ENCODE measurements at places on chromosomes 6 and 20.

GRCh38 chr20:38383147-38383546, 36.9 kb downstream of the LBP start:
- no peak for DNase-seq

- no peak for DNase-seq
Observed at GRCh38 chr20:55172310-55173002, 697.1 kb downstream of the DOK5 start.

DNA sequence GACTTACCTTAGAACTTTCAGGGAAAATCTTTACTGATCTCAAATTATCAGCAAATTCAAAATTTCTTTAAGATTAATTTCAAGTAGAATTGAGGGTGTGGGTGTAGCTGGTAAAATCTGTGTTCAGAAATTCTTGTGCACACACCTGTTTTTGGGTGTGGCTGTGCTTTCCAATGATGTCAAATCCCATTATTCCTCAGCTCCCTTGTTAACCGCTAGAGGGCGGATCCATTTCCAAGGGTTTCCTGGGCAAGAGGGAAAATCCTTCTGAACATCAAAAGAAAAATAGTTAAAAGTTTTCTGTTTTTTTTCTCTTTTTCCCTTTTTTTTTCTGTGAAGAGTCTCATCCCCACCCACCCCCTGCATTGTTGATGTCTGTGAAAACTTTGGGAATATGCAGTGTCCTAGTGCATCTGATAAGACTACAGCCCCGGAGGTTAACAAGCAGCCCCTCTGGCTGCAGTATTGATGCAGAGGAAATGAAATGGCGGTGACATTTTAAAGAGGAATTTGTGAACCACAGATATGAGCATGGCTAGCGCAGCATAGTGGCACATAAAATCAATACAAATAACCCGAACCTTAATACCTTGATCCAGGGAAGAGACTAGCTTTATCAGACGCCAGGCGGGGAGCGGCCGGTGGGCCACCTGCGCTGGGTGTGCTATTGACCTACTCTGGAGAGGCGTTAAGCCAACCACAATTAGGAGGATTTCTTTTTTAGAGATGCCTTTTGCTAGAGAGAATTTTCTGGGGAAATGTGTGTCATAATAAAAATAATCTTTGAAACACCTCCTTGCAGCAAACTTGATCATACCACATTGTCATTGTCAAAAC, 130.9 kb downstream of the FOXA2 start:
- no peak for DNase-seq

DNA sequence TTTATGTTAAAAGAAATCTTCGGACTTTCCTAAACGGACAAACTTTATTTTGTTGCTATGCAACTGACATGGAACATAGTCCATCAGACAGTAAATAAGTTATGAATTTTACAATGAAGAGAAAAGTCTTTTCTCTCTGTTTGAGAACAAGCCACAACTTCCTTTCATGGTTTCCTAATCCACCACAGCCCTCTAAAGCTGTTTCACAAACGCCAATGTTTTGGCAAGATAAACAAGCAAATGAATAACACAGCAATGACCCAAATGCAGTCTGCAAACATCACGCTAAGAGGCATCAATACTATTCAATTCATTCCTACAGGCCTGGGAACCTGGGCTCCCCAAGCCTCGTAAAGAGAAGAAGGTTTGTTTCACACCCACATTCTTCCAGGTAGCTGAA, 60.4 kb downstream of the HAO1 start:
- DNase-seq = no peak

DNA sequence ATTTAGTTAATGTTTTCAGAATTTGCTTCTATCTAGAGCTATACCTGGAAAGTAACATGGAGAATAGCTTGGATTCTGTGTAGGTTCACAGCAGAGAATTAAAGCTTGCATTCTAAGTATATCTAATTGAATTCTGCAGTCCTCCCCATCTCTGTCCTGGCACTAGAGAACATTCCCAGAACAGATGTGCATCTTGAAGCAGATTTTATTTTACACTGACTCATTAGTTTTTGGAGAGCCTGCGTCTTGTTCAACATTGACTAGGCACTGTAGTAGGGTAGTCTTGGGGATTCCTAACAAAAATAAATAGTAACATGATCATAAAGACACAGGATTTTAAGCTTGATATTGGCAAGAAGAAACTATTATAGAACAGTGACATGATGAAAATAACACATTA, 36.2 kb upstream of the BAG2 start:
- no peak for DNase-seq

DNA sequence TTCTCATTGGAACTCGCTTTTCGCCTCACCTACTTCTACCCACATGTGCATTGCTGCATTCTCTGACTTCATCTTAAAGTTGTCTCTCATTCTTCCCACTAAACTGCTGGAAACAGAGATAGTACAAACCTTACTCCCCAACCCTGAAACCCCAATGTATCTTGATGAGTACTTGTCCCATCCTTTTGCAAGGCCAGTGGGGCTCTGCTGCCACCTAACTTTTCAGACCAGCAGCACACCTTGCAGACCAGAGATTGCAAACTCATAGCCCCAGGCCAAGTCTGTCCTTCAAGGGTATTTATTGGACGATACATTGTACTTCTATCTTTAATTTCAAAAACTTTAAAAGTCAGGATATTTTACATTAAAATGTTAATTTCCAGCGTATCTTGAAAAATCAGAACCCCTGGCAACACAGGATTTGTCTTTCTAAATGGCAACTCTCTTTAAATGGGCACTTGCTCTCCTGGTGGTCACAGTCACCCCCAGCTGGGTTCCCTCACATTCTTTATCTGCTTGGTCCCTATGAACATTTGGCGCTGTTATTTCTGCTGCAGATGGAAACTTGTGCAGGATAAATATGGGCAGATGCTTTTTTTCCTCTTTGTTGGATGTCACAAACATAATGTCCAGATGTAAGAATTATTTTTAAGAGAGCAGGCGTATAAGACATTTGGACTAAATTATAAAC, 83.9 kb downstream of the SOD2 start:
- no peak for DNase-seq

- no peak for DNase-seq
Observed at GRCh38 chr6:53827531-53827930, 32.7 kb downstream of the LRRC1 start.

DNA sequence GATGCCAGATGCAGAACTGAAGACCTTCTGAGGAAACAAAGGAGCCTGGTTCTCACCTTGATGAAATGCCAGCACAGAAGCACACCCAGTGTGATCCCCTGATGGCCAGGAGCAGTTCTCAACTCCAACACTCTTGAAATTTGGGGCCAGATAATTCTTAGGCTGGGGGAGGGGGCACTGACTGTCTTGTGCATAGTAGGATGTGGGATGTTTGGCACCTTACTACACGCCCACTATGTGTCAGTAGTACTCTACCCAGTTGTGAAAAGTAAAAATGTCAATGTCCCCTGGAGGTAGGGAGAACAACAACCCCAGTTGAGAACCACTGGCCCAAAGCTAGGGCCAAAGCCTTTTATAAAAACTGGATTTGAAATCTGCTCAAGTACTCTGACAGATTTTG, 398.3 kb upstream of the ARID1B start:
- DNase-seq = no peak

- DNase-seq = no peak
Observed at GRCh38 chr20:32599783-32600340, 14.7 kb upstream of the NOL4L start.

GRCh38 chr6:168457653-168457934, 16.6 kb downstream of the SMOC2 start:
- no peak for DNase-seq

DNA sequence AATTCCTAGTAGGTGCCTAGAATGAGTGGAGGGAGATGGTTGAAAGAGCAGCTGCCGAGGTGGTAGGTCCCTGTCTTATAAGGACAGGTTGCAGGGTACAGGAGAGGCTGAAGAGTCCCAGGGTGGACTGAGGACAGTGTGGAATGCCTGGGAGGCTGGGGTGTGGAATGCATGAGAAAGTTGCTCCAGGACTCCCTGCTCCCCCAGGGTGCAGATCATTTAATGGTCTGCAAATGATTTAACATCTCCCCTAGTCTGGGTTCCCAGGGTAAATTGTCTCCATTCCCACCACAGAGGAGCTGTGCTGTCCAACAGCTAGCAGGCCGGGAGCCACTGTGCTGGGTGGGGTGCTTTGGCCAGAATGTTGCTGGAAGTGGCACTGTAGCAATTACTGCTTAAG, 76.0 kb downstream of the CD83 start:
- DNase-seq = no peak

GRCh38 chr6:558959-559358, 97.9 kb downstream of the HUS1B start:
- DNase-seq = no peak

- DNase-seq = no peak
Observed at GRCh38 chr6:11085758-11086435, 7.7 kb upstream of the SMIM13 start.

- no peak for DNase-seq
Observed at GRCh38 chr6:166424431-166424830, 41.7 kb upstream of the MPC1 start.

DNA sequence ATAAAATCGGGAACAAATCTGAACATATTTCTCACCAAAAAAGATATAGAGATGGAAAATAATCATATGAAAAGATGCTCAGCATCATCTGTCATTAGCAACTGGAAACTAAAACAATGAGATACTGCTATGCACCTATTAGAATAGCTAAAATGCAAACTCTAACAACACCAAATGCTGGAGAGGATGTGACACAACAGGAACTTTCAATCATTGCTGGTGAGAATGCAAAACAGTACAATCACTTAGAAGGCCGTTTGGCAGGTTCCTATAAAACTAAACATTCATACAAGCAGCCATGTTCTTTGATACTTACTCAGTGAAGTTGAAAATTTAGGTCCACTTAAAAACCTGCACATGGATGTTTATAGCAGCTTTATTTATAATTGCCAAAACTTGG, 67.0 kb downstream of the FAM50B start:
- DNase-seq = no peak
